ENCODE measurements at places on chromosomes 2 and 18.

DNA sequence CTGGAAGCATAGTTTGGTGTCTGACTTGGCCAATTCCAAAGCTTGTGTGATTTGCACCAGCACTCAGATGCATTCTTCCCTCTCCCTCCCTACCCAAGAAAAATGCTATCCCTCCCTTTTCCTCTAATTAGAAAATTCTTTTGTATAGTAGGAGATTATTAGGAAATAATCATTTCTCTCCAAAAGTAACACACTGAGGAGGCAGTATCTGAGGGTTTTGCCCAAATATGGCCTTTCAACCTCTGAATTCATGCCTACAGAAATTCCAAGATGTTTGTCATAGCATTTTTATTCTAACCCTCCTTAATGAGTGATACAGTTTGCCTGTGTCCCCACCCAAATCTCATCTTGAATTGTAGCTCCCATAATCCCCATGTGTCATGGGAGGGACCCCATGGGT is 5.0 kb upstream of the TMEM18 start:
- DNase-seq = no peak

- DNase-seq = no peak
These were observed 37.9 kb downstream of the CREB1 start for GRCh38 chr2:207567671-207568070.

DNA sequence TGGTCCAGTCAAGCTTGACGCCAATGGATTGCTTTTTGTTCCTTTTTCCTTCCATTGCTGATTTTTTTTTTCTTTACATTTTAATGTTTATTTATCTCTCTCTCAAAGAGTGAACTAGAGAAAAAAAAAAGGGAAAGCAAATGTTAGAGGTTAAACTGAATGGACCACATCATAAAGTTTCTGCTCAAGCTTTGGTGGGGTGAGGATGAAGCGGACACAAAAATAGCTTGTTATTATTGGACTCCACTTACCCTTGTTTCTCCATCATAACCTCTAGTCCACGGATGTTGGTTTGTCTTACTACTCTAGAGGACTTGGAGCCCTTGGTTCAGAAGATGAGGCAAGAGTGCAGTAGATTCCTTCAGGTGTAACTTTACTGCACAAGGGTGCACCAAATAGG is 27.6 kb upstream of the CERS6 start:
- DNase-seq = no peak

DNA sequence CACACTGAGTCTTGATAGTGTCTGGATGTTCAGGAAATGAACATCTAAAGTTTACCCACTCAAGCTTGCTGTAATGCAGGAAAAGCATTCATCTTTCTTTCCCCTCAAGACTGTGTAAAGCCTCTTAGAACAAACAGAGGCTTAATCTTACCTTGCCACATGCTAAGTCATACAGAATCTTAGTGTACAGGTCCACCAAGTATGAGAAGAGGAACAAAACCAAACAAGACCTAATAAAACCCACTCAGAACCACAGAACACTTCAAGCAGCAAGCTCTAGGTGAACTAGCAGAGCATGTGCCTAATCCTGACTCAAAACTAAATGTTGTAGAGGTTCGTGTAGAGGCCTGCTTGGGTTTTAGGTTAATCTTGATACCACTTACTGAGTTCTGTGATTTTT is 97.6 kb downstream of the SPTBN1 start:
- DNase-seq = no peak

GRCh38 chr18:62258093-62258492 is 67.0 kb upstream of the TNFRSF11A start:
- no peak for DNase-seq

GRCh38 chr2:68282811-68283418 is 30.6 kb upstream of the PPP3R1 start:
- peak; percentile 66 for DNase-seq

- no peak for DNase-seq
These were observed 23.7 kb upstream of the DNAH6 start for GRCh38 chr2:84492571-84492970.

DNA sequence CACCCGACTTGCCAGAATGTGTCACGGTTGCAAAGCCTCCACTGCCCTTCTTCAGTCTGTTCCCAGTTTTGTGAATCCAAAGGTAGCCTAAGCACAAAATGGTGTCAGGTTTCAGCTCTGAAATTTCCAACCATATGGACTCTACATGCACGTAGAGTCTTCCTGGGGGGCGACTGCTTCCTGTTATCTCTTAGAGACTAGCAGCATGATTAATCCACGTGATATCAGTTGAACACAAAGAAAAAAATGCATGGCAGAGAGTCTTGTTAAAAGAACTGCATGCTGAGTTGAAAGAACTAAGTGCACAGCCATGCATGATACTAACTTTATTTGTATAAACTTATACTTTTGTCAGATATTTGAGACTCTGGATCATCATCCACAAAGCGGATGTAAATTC is 404.4 kb downstream of the SOCS6 start:
- DNase-seq = no peak

GRCh38 chr2:100013892-100014677 is 128.3 kb downstream of the AFF3 start:
- peak; percentile 87 for DNase-seq

DNA sequence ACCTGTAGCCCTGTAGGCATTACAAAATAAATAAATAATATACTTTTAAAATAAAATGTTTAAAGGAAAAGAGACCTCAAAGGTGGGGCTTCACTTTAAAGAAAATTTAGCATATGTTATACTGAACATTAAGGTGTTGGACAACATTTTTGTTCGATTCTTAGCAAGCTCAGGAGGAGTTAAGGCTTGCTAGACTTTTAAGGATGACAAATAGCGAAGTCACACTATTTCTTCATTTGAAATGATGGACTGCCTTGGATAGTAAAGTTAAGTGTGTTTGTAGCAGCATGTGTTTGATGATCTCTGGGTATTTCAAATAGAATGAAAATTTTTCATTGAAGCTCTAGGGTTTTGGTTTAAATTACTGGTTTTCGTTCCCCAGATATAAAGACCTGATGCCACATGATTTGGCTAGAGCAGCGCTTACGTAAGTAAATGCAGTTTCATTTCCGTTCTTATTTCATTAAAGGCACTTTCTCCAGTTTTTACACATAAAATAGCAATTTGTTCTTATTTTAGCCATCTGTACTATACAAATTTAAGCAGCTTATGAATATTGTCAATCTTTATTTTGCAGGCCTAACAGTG is 24.9 kb downstream of the HADHB start:
- no peak for DNase-seq

DNA sequence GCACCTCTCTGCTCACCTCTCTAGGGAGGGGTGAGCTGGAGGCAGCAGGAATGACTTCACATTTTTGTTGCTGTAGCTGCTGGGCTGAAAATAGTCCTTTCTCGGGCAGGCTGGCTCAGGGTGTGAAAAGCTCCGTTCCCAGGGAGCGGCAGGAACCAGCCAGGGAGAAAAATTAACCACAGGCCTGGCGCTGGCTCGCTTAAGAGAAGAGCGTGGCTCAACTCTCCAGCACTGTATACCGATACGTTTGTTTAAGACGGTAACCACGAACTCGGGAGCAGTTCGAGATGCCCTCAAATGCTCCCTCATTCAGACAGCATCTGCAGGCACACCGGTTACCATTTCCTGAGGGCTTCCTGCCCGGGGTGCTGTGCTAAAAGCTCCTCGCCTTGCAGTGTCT is 129.6 kb downstream of the CELF4 start:
- no peak for DNase-seq

- DNase-seq = no peak
These were observed 35.4 kb upstream of the CABYR start for GRCh38 chr18:24103320-24104021.

- no peak for DNase-seq
These were observed 15.6 kb downstream of the ARHGEF33 start for GRCh38 chr2:38905251-38905650.

- no peak for DNase-seq
These were observed 11.1 kb upstream of the VPS4B start for GRCh38 chr18:63433334-63433866.

GRCh38 chr2:225494100-225494459 is 94.6 kb downstream of the NYAP2 start:
- peak; percentile 26 for DNase-seq

DNA sequence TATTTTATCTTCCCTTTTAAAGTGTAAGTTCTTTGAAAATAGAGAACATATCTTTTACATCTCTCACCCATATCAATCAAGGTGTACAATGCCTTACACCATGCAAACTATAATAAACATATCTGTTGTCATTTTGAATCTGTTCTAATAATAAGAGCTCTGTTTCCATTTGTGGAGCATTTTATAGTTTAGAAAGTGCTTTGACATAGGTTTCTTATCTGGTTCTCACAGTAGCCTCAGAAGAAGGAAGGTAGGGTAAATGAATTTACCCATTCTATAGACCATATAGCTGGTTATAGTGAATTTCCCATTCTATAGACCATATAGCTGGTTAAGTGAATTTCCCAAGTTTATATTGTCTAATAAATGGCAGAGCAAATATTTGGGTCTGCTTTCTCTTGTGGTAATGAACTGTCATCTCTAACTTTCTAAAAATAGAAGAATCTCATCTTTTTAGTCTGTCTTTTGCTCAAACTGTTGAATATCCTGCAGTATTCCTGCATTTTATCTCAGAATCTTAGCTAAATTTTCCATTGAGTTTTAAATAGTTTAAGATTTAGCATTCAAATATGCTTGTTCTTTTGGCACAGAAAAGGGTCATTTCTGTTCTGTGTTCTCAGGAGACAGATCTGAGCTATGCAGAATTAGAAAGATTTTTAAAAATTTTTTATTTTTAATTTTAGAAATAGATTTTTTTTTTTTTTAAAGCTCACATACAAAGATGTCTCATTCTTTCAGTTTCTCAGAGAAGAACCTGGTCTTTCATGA is 80.7 kb upstream of the STON1 start:
- no peak for DNase-seq

GRCh38 chr2:68218343-68218901 is 33.9 kb downstream of the PPP3R1 start:
- no peak for DNase-seq

GRCh38 chr18:35121531-35121930 is 80.3 kb downstream of the MAPRE2 start:
- no peak for DNase-seq

- DNase-seq = no peak
These were observed 97.4 kb downstream of the LRP1B start for GRCh38 chr2:142033393-142033792.

- DNase-seq = peak; percentile 6
These were observed 354.2 kb downstream of the FBXO15 start for GRCh38 chr18:73793386-73793785.

- no peak for DNase-seq
These were observed 438.9 kb downstream of the PTPRM start for GRCh38 chr18:8005870-8006569.

DNA sequence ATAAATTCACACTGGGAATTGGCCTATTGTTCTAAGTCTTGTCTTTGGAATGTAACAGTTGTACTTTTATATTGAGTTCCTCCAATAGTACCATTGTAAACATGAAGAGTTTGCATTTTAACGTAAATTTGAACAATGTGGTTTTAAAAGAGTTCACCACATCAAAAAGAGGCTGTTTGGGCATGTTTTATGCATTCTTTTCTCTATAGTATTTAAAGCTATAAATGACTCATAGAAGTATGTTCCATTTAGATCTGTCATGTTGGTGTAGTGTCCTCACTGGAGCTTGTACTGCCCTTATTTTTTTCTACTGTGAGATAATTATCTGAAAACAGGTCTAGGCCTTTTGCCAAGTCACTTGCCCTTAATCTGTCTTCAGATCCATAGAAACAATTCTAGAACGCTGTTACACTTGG is 141.9 kb downstream of the RHBDD1 start:
- peak; percentile 27 for DNase-seq

- no peak for DNase-seq
These were observed 241.2 kb downstream of the CYP26B1 start for GRCh38 chr2:71906357-71906973.

DNA sequence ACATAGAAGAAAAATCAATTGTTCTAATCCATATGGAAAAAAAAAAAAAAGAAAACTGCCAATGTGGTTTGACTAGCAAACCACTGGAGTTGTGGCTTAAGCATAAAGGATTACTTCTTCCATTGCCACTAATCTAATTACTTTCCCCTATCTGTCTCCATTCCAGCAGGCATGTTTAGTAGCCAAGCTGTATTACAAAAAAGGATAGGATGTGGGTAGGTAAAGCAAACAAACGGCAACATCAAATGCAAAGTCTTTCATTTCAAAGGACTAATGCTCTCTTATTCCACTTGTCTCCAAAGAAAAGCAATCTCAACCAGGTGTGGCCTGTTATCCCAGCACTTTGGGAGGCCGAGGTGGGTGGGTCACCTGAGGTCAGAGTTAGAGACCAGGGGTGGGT is 36.5 kb downstream of the SLC8A1 start:
- no peak for DNase-seq

GRCh38 chr18:79952996-79953559 is 1.6 kb upstream of the SLC66A2 start:
- DNase-seq = no peak

DNA sequence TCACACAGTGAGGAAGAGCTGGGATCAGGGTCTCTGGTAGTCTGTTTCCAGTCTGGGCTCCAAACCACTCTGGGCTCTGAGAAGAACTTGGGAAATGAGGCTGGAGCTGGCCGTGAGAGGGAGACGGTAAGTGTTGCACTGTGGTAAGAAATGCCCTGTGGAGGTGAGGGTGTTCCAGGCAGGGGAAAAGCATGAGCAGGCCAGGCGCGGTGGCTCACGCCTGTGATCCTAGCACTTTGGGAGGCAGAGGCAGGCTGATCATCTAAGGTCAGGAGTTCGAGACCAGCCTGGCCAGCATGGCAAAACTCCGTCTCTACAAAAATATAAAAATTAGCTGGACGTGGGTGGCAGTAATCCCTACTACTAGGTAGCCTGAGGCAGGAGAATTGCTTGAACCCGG is 14.3 kb upstream of the DES start:
- DNase-seq = no peak

GRCh38 chr2:179584760-179585159 is 276.7 kb downstream of the ZNF385B start:
- no peak for DNase-seq

DNA sequence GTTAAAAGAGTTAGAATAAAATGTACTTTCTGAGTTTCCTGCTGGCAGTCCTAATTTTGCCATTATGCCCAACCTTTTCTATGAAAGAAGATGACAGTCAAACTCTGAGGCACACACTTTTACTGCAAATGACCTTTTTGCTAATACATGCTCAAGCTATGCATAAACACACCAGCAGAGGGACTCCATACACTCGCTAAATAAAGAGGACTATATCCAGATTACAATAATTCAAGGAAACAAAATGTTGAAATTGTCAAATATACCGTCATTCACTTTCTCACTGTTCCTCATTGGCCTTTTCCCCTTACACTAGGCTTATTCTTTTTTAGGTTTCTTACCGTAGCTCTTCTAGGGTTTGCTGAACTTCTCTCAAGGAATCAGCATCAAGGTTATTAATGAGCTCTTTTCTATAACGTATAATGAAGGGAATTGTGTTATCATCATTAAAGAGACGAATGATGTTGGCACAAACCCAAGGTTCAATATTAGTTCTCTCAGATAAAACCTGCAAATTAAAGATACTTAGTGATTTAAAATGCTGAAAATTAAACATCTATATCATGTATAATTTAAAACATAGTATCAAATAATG is 25.7 kb downstream of the SRBD1 start:
- peak; percentile 31 for DNase-seq

DNA sequence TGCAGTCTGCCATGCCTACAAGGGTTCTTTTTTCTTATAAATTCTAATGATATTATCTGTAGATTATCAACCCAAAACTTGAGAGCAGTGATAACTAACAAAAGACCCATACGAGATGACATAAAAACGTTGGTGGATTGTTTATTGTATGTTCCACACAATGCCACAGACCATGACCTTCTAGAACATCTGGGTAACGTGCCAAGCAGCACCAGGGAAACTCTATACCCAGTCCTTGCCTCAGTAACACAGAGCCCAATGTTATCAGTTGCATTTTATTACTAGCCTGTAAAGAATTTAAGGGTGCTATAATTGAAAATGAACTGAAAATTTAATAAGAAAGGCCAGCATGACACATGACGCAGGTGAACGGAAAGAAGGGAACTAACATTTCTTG is 99.1 kb upstream of the UGP2 start:
- no peak for DNase-seq

Measured in urothelium cell line (cell line).